Chondrocyte (in vitro differentiated cells): ENCODE measurements at places on chromosomes 6 and 20. TPM values are rescaled to one million over a fixed set of nuclear protein-coding genes. Genes with fewer than 3 reads are reported as not detected.

Gene GPR63
- total RNA-seq = 1.1 to 1.2 TPM (median 1.2 TPM) in 3 replicates

Gene ULBP3
- total RNA-seq = 5.0 to 6.1 TPM (median 5.1 TPM) in 3 replicates

Gene GDAP1L1
- total RNA-seq = not detected in 3 replicates

Gene LAMA2
- 1.9 to 9.8 TPM (median 2.5 TPM) in 3 replicates for total RNA-seq

Gene TEAD3
- total RNA-seq = 35.1 to 57.1 TPM (median 56.8 TPM) in 3 replicates

Gene SLC52A3
- not detected in 3 replicates for total RNA-seq

Gene PPIL6
- total RNA-seq = 2.2 to 2.7 TPM (median 2.5 TPM) in 3 replicates

Gene BHLHE23
- not detected in 3 replicates for total RNA-seq

Gene ACOT8
- total RNA-seq = 14.2 to 22.8 TPM (median 15.9 TPM) in 3 replicates

Gene MOG
- total RNA-seq = 0.82 TPM in 1 of 3 replicates, not detected in the others

Gene CST5
- total RNA-seq = not detected in 3 replicates

Gene ARMC12
- total RNA-seq = 1.8 to 1.9 TPM (median 1.8 TPM) in 3 replicates

- no peak for DNase-seq
Observed at GRCh38 chr20:57445298-57445697, 54.1 kb downstream of the RBM38 start.

- DNase-seq = no peak
Observed at GRCh38 chr20:44109951-44110361, 77.0 kb downstream of the JPH2 start.

- DNase-seq = no peak
Observed at GRCh38 chr6:155221086-155221485, 42.7 kb upstream of the CLDN20 start.

DNA sequence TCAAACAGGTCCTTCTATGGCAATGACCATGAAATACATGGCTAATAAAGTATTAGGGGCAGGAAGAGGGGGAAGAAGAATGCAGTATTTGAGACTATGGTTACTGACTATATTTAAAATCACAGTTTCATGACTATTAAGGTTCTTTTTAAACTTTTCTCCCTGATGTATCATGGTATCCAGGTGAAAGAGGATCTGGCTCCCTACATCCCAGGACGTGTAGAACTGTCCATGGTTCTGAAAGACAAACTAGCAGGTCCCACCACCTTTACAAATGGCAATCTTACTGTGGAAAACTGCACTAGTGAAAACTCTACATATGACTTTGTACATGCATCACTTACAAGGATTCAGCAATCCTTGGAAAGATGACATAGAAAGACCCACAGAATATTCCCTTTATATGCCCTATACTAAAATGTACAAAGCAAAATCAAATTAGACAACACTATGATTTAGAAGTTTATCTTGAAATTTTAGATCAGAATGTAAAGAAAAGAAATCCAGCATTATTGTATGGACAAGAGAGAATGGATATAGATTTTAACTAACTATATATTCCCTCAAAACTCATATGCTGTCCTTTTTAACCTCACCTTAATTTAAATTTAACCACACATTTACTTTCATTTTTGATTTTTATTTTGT is 33.5 kb downstream of the RPP21 start:
- DNase-seq = no peak

- no peak for DNase-seq
Observed at GRCh38 chr20:51831866-51832265, 29.5 kb upstream of the SALL4 start.

GRCh38 chr20:59481477-59482018 is 122.8 kb upstream of the PHACTR3 start:
- no peak for DNase-seq

DNA sequence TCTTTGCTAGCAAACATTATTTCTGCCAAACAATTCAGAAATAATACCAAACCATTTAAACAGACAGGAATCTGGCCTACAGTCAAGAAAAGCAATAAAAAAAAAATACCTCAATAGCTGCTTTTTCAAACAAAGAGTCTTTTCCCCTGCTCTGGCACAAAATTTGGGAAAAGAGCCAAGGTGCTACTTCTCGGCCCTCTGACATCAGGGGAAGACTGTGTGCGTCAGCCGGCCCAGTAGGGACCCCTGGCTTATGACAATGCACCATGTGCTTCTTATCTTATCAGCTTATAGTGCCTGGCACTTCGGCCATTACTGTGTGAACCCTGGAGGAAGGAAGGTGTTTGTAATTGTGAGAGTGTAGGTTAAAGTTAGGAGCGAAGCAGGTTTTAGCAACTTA is 89.4 kb downstream of the PDE10A start:
- no peak for DNase-seq

DNA sequence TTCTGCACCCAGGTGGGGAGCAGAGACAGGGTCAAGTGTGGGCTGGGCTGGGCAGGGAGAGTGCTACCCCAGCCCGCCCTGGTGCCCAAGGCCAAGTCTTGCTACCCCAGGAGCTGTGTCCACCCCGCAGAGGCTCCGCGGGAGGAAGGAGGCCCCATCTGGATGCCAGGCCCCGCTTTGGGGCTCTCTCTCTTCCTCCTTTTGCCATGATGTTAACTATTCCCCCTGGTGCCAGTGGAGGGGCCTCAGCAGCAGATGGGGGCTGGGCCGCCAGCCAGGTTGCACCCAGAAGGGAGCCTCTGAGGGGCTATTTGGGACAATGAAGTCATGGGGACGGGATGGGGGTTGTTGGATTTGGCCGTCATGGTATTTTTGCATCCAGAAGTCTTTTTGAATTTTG is 9.3 kb downstream of the SLC17A9 start:
- no peak for DNase-seq

GRCh38 chr6:85706272-85706671 is 63.6 kb upstream of the SYNCRIP start:
- DNase-seq = no peak

DNA sequence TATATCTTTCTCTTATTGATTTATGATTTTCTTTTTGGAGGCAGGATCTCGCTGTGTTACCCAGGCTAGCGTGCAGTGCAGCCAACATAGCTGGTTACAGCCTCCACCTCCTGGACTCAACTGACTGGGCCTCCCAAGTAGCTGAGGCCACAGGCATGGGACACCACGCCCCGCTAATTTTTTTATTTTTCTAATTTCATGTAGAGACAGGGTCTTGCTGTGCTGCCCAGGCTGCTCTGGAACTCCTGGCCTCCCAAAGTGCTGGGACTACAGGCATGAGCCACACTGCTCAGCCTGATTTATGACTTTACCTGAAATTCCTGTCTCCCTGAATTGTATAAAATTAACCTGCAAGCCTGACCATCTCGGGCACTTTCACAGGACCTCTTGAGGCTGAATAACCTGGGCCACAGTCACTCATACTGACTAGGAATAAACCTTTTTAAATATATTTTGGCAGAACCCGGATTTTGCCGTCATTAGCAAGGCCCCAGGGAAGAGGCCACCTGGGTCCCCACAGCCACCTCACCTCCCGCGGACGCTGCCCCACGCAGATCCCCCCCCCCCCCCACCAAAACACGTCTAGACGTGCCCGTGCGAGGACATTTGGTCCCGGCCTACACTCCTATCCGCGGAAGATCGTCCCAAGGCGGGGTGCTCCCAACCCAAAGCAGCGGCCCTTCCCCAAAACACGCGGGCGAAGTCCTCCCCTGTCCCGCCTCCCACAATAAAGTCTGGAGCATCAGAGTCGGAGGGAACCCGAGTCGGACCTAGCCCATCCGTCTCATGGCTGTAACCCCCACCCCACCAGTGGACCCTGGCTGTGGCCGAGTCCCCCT is 902 bp downstream of the ZNF337 start:
- no peak for DNase-seq

DNA sequence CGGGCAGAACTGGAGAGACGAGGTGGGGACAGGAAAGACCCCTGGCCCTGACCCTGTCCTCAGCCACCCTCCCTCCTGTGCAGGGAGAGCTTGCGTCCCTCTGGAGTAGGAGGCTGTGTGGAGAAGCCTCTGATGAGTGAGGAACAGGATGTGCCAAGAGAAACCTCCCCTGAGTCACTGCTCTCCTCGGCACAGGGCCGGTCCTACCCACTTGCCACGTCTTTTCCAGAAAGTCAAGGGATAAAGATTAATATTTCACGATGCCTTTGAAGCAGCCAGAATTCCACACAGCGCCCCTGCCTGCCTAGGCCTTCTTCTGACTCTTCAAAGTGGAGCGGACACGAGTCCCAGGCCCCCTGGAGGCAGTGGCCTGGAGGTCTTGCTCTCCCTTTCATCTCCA is 34.9 kb upstream of the THBS2 start:
- no peak for DNase-seq

- no peak for DNase-seq
Observed at GRCh38 chr20:19823971-19824370, 65.9 kb downstream of the RIN2 start.

DNA sequence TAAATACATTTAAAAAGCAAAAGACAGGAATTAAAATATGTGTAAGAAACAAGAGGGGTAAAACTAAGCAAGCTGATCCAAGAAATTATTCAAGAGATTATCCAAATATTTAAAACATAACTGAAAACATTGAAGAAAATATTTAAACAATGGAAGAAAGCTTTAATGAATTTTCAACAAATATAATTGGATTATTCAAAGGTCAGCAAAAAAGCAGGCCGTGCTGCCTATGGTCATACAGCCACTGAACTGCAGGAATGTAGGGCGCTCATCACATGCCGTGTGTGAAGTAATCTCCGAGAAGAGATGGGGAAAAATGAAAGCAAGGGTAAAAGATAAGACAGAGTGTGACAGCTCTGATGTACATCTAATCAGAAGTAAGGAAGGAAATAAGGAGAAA is 1195.4 kb upstream of the EYS start:
- DNase-seq = no peak

GRCh38 chr6:73704798-73705197 is 8.8 kb downstream of the CD109 start:
- no peak for DNase-seq

- no peak for DNase-seq
Observed at GRCh38 chr20:46640536-46641311, 10.5 kb downstream of the SLC13A3 start.

DNA sequence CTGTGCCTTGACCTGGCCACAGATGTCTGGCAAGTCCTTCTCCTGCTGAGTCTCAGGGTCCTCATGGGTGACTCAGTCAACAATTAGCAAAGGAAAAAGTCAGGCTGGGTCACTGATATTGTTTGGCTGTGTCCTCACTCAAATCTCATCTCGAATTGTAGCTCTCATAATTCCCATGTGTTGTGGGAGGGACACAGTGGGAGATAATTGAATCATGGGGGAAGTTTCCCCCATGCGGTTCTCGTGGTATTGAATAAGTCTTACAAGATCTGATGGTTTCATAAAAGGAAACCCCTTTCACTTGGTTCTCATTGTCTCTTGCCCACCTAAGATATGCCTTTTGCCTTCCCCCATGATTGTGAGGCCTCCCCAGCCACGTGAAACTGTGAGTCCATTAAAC is 45.7 kb downstream of the PREX1 start:
- no peak for DNase-seq

DNA sequence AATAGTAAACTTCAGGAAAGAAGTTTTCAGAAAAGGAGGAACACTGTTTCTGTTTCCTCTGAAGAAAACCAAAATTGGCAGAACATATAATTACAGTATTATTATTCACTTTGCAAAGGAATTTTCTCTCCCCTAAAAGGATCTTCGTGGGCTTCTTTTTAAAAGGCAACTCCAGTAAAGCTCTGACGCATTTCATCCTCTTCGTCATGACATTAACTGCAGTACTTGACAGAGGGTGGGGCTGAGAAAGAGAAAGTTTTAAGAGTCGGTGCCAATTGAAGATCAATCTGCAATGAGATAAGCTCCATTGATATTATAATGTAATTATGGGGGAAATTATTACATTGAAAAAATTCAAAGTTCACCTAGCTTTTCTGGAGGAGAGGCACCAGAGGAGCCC is 75.8 kb downstream of the MYB start:
- no peak for DNase-seq

DNA sequence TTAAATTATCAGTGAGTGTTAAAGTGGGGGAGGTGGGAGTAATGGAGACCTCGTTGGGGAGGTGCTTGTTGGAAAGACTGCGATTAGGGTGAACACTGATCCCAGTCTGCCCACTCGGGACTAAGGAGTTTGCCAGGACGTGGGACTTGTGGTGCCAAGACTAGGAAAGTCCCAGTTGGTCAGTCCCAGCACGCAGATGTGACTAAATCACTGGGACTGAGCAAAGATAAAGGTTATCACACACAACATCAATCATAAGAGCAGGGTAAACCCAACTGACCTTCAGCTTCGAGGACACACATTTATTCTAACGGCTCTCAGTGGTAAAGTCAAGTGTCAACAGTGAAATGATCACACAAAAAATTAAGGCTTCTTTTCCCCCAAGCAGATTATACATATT is 45.5 kb downstream of the PDE10A start:
- DNase-seq = no peak

GRCh38 chr20:60117065-60117464 is 158.8 kb downstream of the CDH26 start:
- DNase-seq = no peak

- no peak for DNase-seq
Observed at GRCh38 chr6:46473881-46474280, 17.4 kb downstream of the RCAN2 start.

GRCh38 chr6:44558832-44559251 is 171.3 kb downstream of the CDC5L start:
- DNase-seq = no peak

DNA sequence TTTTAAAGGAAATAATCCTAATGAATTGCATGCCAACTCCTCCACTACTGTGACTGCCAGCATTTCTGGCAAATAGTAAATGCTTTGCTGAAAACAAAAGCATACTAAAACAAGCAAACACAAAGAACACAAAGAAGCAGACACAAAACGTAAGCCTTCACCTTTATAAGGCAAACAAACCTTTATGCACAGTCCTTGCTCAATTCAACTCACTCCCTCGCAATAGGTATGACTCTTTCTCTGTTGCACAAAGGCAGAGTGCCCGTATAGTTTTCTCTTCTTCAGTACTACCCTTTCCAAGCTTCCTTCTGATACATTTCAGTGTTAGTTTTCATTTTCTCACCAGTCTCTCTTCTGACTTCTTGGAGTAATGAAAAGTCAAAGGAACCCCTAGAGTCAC is 63.9 kb downstream of the PDE10A start:
- no peak for DNase-seq

GRCh38 chr20:62943396-62943795 is 5.4 kb downstream of the GID8 start:
- no peak for DNase-seq

DNA sequence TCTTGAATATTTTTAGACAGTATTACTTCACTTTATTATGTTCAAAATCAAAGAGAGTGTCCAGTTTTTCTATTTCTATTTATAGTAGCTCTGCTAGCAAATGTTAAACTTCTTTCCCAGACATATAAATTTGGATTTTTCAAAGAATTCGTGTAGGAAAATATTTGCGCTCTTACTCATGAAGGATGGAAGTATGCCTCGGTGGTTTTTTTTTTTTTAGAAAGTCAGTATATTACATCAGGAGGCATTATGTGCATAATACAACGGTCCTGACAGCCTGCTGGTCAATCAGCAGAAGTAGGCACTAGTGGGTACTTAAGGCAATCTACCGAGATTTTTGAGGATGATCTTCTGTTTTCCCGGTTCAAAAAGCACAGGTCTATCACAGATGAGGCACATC is 249.3 kb downstream of the TBX18 start:
- DNase-seq = no peak

GRCh38 chr6:164401871-164402270 is 907.5 kb downstream of the C6orf118 start:
- DNase-seq = no peak
